Trophoblast cell (in vitro differentiated cells and primary cell): ENCODE measurements at places on chromosomes 4 and X.

DNA sequence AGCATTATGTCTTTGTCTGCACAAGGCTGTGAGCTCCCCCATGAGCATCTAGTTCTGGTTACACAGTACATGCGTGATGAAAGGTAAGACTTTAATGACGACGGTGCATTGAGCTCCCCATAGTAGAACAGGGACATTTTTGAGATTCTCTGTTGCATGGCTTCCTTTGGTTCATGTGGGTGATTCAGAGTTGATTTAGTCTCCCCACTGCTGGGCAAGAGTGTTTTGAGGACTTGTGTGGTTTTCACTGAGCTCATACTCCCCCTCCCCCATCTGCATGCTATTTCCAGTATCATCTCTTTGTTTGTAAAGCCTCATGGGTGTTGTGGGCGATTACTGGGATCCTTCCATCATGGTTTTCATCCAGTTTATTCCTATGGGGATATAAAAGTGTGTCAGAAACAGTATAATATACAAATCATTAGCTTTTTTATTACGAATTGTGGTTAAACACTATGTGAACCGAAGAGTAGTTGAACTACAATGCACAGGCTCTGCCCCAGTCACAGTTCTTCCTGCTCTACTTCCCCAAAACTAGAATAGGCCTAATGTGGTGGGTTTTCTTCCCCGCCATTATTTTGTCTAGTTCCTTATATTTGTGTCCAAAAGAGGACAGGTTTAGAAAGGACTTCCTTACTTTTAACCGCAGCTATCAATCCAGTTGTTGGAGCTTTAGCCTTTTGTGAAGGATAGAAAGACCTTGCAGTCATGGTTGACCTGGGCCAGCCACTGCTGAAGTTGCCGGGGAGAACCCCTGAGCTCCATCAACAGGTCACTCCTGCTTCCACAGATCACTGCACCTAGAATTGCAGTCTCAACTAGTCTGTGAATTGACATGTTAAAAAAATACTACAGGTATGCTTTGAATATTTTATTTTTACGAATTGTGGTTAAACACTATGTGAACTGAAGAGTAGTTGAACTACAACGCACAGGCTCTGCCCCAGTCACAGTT is 30.4 kb downstream of the KIT start:
- no peak for DNase-seq

GRCh38 chrX:77505227-77505626 is 58.0 kb downstream of the FGF16 start:
- DNase-seq: peak; percentile 3

GRCh38 chrX:74606342-74606741 is 8.1 kb downstream of the RLIM start:
- no peak for DNase-seq

DNA sequence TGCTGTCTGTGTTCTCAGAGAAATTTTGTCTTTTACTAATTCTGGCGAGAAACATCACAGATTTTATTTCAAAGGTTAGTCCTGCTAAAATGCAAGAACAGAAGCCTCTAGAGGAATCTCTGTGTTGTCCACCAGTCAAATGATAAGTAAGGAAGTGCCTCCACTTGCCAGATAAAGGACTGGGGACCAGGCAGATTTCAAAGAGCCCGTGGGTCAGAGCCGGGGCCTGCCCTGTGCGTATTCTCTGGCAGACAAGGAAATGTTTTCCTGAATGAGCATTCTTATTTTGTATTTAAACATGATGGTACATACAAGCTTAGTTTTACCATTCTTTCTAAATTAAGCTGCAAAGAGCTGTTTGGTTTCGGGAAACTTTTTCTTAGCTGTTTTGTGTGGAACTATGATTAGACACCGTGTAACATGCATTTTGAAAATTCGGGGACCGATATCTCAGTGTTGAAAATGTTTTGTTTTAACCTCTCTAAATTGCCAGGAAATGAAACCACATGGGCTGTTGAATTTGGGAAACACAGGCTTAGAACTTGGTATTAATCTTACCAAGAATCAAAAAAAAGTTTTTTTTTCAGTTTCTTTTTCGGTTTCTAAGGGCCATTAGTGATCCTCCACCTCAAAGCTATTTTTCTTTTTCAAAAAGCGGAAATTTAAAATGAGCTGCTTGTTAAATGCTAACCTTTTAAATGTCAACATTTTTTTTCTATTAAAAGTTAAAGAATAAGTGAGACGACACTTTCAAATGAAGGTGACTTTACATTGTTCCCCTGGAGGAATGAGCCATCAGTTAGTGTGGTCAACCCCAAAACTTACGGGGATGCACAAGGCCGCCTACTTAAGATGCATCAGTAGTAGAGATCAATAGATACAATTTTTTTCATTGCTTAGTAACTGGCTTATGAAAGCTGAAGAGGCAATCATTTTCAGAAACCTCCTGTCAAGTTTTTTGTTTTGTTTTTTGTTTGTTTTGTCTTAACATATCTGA is 89.6 kb upstream of the MTM1 start:
- no peak for DNase-seq

DNA sequence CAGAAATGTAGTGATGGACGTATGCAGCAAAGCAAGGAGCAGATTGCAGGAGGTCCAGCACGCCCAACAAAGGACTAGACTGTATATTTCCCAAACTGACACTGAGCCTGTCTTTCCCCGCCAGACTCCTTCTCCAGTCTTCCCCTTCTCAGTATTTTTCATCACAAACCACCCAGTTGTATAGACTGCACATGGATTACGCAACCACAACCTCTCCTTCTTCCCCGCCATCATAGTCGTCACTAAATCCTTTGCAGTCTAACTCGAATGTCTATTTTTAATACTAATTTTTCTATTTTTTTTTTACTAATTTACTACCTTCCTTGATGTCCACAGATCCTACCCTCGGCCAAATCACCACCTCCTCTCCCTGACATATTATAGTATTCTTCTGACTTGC is 105.4 kb downstream of the MTNR1A start:
- DNase-seq: no peak

- no peak for DNase-seq
Observed at GRCh38 chr4:91212211-91212610, 1085.0 kb downstream of the CCSER1 start.

- no peak for DNase-seq
Observed at GRCh38 chrX:9957743-9958142, 9.4 kb upstream of the CLDN34 start.

GRCh38 chr4:19319607-19320006 is 932.1 kb upstream of the SLIT2 start:
- no peak for DNase-seq

DNA sequence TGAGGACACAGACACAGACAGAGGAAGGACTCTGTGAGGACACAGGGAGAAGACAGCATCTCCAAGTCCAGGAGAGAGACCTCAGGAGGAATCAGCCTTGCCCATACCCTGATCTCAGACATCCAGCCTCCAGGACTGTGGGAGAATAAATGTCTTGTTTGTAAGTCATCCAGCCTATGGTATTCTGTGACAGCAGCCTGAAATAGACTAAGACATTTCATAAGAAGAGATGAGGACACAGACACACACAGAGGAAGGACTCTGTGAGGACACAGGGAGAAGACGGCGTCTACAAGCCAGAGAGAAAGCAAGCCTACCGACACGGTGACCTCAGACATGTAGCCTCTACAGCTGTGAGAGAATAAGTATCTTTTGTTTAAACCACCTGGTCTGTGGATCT is 112.1 kb downstream of the DHRSX start:
- peak; percentile 26 for DNase-seq
